ENCODE measurements at places on chromosomes 6 and 20. TPM values are rescaled to one million over a fixed set of nuclear protein-coding genes. Genes with fewer than 3 reads are reported as not detected.

DNA sequence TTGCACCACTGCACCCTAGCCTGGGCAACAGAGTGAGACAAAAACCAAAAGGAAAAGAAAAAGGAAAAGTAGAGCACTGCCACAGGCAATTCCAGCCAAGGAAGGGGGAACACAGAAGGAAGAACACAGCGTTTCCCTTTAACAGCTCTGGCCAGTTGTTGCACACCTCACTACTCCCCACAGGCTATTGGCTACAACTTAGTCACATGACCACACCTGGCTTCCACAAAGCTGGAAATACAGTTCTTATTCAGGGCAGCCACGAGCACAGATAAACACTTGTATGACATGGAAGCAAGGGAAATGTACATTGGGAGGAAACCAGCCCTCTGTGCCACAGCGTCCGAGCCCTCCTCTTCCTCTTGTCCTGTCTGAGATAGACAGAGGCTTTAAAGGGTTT lies 249.0 kb upstream of the JARID2 start:
- no peaks in the 10 kb centered on the region for H3K36me3 ChIP-seq
- no peak for DNase-seq
- peaks cover 7% of the 10 kb centered on the region for H3K27me3 ChIP-seq
- H3K4me3 ChIP-seq = no peak overlapping the region
- no peaks in the 10 kb centered on the region for H3K4me1 ChIP-seq
- no peak overlapping the region for H3K27ac ChIP-seq

GRCh38 chr6:130680116-130680515 lies 147.1 kb upstream of the SMLR1 start:
- no peak for DNase-seq
- H3K27ac ChIP-seq = no peak overlapping the region
- H3K27me3 ChIP-seq = peaks cover 3% of the 10 kb centered on the region
- H3K4me3 ChIP-seq = no peak overlapping the region

DNA sequence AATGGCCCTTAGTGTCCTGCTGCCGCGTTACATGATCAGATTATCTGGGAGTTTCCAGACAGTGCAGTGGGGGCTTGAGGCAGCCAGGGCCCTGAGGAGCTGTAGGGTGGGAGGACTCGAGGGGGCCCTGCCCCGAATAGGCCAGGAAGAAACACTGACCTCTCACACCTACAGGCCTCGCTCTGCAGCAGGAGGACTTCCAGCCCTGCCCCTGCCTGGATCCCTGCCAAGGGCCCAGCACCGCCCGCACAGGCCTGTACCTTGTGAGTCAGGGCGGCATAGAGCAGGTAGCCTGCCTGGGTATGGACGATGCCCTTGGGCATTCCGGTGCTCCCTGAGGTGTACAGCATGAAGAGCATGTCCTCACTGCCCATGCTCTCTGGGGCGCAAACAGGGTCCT lies 30.1 kb upstream of the APMAP start:
- H3K27ac ChIP-seq = no peak overlapping the region
- DNase-seq = no peak
- no peaks in the 10 kb centered on the region for H3K4me1 ChIP-seq
- H3K4me3 ChIP-seq = no peak overlapping the region

- peaks cover 64% of the 10 kb centered on the region for H3K4me1 ChIP-seq
- H3K27me3 ChIP-seq = no peaks in the 10 kb centered on the region
- peak overlapping the region; percentile 12 for H3K27ac ChIP-seq
- no peak for DNase-seq
- H3K4me3 ChIP-seq = no peak overlapping the region
- peaks cover 11% of the 10 kb centered on the region for H3K36me3 ChIP-seq
These were observed 76.5 kb downstream of the QKI start for GRCh38 chr6:163490826-163491577.

DNA sequence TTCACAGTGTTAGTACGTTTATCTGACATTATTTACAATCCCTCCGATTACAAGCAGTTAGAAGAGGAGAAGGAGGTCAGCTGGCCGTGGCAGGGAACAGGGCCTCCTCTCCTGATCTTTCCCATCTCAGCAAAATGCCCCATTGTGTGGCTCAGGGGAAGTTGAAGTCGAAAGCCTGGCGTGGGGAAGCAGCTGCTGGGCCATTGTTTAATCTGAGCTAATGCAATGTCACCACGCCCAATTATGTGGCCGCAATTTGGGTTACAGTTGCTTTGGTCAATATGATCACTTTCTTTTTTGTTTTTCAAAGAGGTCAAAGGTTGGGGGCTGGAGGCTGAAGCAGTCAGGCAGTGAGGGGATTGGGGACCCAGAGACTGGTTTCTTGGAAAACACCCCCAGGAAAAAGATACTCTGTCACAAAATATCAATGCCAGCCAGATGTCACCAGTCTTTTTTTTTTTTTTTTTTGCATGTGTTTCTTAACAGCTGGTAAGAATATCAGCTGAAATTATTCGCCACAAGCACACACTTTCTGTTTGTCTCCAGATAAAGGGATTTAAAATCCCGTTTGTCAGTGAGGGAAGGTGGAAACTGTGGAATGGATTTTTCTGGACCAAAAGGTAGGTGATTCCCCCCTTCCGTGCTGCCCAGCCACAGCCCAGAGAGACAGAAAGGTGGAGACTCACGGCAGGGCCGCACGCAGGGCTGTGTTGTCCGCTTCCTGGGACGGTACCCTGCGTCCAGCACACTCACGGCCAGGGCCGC lies 24.6 kb downstream of the DLL1 start:
- no peak overlapping the region for H3K27ac ChIP-seq
- peaks cover 11% of the 10 kb centered on the region for H3K4me1 ChIP-seq
- peaks cover 9% of the 10 kb centered on the region for H3K27me3 ChIP-seq
- no peaks in the 10 kb centered on the region for H3K36me3 ChIP-seq

- peaks cover 13% of the 10 kb centered on the region for H3K4me1 ChIP-seq
- no peaks in the 10 kb centered on the region for H3K27me3 ChIP-seq
- DNase-seq = no peak
- no peak overlapping the region for H3K4me3 ChIP-seq
- peaks cover 34% of the 10 kb centered on the region for H3K36me3 ChIP-seq
These were observed 138.0 kb downstream of the UTRN start for GRCh38 chr6:144423167-144423566.

- peak overlapping the region; percentile 69 for H3K4me3 ChIP-seq
- peaks cover 4% of the 10 kb centered on the region for H3K4me1 ChIP-seq
- no peak for DNase-seq
- no peak overlapping the region for H3K27ac ChIP-seq
- no peaks in the 10 kb centered on the region for H3K36me3 ChIP-seq
These were observed 88.1 kb upstream of the TGM3 start for GRCh38 chr20:2207770-2208097.

- DNase-seq = no peak
- H3K4me1 ChIP-seq = peaks cover 5% of the 10 kb centered on the region
- no peak overlapping the region for H3K4me3 ChIP-seq
- H3K27me3 ChIP-seq = no peaks in the 10 kb centered on the region
These were observed 14.1 kb downstream of the SLC4A11 start for GRCh38 chr20:3224681-3225421.

GRCh38 chr20:53260168-53260567 lies 288.0 kb downstream of the TSHZ2 start:
- DNase-seq = no peak
- H3K27me3 ChIP-seq = peaks cover 3% of the 10 kb centered on the region
- no peak overlapping the region for H3K4me3 ChIP-seq
- no peaks in the 10 kb centered on the region for H3K4me1 ChIP-seq
- no peak overlapping the region for H3K27ac ChIP-seq

DNA sequence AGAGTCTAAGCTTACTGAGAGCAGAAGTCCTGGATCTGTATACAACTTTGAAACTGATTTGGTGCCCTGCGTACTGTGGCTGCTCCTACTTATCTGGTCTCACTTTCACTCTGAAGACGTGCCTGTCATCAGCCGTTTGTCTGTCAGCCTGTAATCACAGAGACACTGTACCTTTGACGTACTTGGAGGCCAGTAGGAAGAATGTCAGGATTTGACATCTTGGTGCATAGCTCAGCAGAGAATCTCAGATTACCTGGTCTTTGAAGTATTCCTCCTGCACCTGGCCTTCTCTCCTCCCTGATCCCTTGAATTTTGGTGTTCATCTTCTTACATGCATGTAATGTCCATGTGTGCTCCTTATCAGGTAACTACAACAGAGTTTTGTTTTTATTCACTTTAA lies 37.7 kb downstream of the DSE start:
- peaks cover 80% of the 10 kb centered on the region for H3K4me1 ChIP-seq
- peaks cover 7% of the 10 kb centered on the region for H3K36me3 ChIP-seq
- no peaks in the 10 kb centered on the region for H3K27me3 ChIP-seq
- no peak overlapping the region for H3K27ac ChIP-seq

DNA sequence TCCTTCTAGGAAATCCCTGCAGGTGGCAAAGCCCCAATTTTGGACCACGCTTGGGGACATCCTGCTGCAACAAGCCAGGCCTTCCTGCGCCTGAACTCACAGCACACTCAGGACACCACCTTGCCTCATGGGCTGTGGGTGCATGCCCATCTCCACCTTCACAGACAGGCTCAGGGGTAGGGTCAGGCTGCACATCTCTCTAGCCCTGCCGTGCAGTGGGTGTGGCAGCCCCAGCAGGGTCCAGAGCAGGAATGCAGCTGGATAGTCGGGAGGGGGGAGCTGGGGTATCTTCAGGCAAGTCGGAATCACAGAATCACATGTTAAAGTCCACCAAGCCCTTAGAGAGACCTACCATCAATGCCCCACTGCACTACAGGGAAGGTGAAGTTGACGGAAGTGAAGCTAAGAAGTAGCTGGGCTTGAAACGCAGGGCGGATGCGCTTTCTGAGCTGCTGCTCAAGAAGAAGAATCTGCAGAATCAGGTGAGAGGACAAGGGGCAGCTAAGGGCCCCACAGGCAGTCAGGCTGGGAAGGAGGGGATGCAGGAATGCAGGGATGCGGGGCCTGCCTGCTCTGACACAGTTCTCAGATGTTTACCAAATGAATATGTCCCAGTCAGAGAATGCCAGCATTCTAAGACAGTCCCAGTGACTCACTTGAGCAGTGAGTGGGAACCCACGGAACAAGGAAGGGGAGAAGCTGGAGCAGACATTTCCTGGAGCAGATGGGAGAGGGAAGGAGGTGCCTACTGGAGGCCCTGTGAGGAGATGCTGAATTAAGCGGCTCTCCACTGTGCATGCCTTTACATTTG lies 11.3 kb downstream of the SERPINB6 start:
- no peaks in the 10 kb centered on the region for H3K27me3 ChIP-seq
- H3K27ac ChIP-seq = peak overlapping the region; percentile 58
- H3K4me3 ChIP-seq = no peak overlapping the region
- H3K4me1 ChIP-seq = peaks cover 28% of the 10 kb centered on the region

- no peak overlapping the region for H3K27ac ChIP-seq
- H3K4me1 ChIP-seq = no peaks in the 10 kb centered on the region
- no peak for DNase-seq
- H3K27me3 ChIP-seq = no peaks in the 10 kb centered on the region
These were observed 1382.8 kb upstream of the DEFB115 start for GRCh38 chr20:29874476-29875202.

GRCh38 chr6:2765896-2766766 lies 938 bp downstream of the WRNIP1 start:
- no peak for DNase-seq
- H3K4me1 ChIP-seq = peaks cover 50% of the 10 kb centered on the region
- H3K27ac ChIP-seq = peak overlapping the region; percentile 88
- peak overlapping the region; percentile 84 for H3K4me3 ChIP-seq
- peaks cover 6% of the 10 kb centered on the region for H3K36me3 ChIP-seq

- DNase-seq = no peak
- no peak overlapping the region for H3K4me3 ChIP-seq
- peaks cover 21% of the 10 kb centered on the region for H3K36me3 ChIP-seq
These were observed 164.5 kb downstream of the MTHFD1L start for GRCh38 chr6:151029970-151030369.

GRCh38 chr6:30102414-30102969 lies 10.4 kb downstream of the TRIM31 start:
- H3K27me3 ChIP-seq = peaks cover 55% of the 10 kb centered on the region
- H3K4me3 ChIP-seq = peak overlapping the region; percentile 73
- peak overlapping the region; percentile 50 for H3K27ac ChIP-seq
- peaks cover 31% of the 10 kb centered on the region for H3K4me1 ChIP-seq
- H3K36me3 ChIP-seq = no peaks in the 10 kb centered on the region

DNA sequence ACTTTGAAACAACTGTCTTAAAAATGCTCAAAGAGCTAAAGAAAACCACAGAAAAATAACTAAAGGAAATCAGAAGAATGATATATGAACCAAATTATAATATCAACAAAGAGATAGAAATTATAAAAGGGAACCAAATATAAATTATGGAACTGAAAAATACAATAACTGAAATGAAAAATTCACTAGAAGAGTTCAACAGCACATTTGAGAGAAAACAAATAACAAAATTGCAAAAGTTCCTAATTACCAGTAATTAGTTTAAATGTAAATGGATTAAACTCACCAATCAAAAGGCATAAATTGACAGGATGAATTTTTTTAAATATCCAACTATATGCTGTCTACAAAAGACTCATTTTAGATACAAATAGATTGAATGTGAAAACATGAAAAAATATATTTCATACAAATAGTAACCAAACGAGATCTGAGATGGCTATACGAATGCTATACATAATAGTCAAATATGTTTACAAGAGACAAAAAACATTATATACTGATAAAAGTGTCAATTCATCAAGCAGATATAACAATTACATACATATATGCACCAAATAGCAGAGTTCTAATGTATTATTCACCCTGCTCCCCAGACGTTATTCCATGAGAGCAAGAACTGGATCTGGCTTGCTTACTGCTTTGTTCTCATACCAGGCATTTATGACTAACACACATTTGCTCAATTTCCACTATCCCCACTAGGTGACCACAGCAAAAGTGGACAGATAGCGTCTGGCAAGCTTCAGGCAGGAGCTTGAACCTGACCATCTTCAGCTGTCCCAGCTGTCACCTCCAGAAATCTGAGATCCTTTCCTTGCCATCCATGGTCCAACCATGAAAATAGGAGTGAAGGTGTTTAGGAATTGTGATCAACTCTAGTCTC lies 72.4 kb upstream of the SIRPA start:
- no peak overlapping the region for H3K27ac ChIP-seq
- H3K4me3 ChIP-seq = no peak overlapping the region
- peaks cover 8% of the 10 kb centered on the region for H3K4me1 ChIP-seq

DNA sequence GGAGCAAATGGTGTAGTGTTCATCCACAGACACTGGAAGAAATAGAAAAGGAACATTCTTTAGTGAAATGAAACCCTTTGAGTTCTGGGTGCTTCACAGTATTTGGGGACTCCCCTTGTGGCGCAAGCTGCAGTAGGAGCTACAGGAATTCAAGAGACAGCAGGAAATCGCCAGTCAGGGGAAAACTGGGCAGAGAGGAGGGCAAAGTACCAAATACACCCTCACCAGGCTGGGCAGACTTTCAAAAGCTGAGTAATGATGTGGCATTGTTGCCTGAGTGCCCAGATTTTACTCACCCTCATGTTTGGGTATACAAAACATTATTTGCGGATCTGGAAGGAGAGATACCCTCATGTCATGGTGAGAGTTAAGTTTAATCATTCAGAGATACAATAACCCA lies 97.9 kb downstream of the SOD2 start:
- DNase-seq = no peak
- H3K4me3 ChIP-seq = no peak overlapping the region
- H3K27me3 ChIP-seq = no peaks in the 10 kb centered on the region
- H3K4me1 ChIP-seq = peaks cover 21% of the 10 kb centered on the region
- peak overlapping the region; percentile 82 for H3K27ac ChIP-seq

GRCh38 chr6:166236596-166236995 lies 68.9 kb upstream of the TBXT start:
- H3K4me1 ChIP-seq = no peaks in the 10 kb centered on the region
- H3K4me3 ChIP-seq = no peak overlapping the region
- no peaks in the 10 kb centered on the region for H3K36me3 ChIP-seq
- H3K27me3 ChIP-seq = peaks cover 48% of the 10 kb centered on the region

Gene CLDN20
- not detected for total RNA-seq

Gene EFHC1
- total RNA-seq = 33.8 TPM

Gene ZFP57
- not detected for total RNA-seq

Gene TASP1
- total RNA-seq = 9.0 TPM

Gene BTN3A1
- total RNA-seq = 21.1 TPM

Gene CPNE5
- not detected for total RNA-seq

Gene MEP1A
- total RNA-seq = not detected

Gene CHD6
- total RNA-seq = 45.0 TPM

Gene EYA4
- total RNA-seq = 0.78 TPM

Gene PDE7B
- total RNA-seq = 3.4 TPM

Gene ADGB
- total RNA-seq = not detected

Gene STX11
- total RNA-seq = 1.6 TPM

Data from osteocyte (in vitro differentiated cells).